Midbrain (tissue), 1 donor: ENCODE measurements at places on chromosomes 6 and 20.

GRCh38 chr6:132715204-132715603 is 1.3 kb upstream of the VNN1 start:
- peak; percentile 70 for DNase-seq

DNA sequence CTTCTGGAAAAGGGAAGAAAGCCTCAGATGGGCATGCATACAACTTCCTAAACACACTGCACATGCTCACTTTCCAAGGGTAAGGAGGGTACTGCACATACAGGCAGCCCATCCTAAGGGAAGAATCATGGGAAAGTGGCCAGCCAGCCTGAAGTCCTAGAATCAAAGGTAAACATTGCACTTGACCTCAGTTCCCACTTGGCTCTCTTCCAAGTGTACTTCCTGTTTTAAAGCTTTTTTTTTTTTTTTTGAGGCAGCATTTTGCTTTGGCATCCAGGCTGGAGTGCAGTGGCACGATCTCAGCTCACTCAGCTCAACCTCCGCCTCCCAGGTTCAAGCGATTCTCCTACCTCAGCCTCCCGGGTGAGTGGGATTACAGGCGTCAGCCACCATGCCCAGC is 225.3 kb upstream of the EPHA7 start:
- no peak for DNase-seq

DNA sequence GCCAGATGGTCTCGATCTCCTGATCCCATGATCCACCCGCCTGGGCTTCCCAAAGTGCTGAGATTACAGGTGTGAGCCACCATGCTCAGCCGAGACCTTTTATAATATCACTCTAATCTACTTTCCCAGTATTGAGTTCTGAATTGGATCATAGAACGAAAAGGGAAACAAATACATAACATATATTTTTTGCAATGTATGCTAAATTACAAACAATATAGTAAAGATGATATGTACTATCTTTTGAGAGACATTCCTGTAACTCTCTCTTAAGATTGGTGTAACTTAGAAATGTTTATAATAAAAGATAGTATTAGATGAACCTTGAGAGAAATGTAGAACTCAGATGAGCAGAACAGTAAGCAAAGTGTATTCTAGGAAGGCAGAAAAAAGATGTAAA is 129.2 kb upstream of the TENT5A start:
- DNase-seq: no peak

DNA sequence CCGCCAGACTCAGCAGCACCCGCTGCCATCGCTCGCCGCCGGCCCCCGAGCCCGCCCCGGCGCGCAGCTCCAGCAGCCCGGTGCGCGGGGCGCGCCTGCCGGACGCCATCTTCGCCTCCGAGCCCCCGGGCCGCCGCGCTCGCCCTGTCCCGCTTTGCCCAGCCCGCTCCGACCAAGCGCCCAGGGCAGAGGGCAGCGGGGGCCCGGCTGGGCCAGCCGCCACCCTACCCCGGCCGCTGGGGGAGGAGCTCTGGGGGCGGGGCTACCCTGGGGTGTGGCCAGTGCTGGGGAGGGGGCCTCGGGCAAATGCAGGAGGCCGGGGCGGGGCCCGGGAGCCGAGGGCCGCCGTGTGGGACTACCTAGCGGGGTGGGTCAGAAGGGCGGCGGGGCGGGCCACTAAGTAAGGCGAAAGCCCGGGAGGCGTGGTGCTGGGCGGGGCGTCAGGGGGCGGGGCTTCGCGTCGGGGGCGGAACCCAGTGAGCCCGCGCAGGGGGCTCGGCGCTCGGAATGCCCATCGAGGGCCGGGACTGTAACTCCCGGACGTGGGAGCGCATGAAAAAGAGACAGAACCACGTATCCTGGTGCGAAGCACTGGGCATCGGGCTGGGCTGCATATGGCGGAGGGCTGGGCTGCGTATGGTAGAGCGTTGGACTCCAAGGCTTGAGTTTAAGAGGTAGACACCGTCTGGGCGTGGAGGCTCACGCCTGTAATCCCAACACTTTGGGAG is at the start of gene SNTA1:
Gene SNTA1, minus strand, starts transcription at position 252 of the 728 bp plus-strand sequence. Its CDS starts 143 bp downstream, at position 109.
- peak; percentile 80 for DNase-seq

DNA sequence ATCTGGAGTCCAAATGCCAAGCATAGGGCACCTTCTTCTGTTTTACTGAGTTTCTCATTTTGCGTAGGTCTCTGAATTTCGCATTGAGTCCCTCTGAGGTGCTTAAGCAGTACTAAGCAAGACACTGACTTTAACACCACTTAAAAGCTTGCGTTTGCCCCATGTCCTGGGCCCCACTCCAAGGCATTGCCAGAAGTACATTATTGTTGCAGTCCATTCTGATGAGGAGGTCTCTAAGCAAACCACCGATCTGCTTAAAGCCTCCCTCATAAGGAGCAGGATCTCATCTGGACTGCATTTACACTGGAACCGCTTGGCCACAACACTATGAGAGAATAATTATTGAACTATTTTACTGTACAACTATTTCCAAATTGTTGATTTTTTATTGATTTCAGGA is 16.3 kb downstream of the BMP2 start:
- no peak for DNase-seq

- DNase-seq: no peak
Observed at GRCh38 chr6:152004036-152004566, 196.6 kb downstream of the ESR1 start.

GRCh38 chr20:49619113-49620048 is 51.4 kb upstream of the PTGIS start:
- no peak for DNase-seq

GRCh38 chr6:45923831-45924391 is 91.7 kb downstream of the CLIC5 start:
- DNase-seq: no peak

DNA sequence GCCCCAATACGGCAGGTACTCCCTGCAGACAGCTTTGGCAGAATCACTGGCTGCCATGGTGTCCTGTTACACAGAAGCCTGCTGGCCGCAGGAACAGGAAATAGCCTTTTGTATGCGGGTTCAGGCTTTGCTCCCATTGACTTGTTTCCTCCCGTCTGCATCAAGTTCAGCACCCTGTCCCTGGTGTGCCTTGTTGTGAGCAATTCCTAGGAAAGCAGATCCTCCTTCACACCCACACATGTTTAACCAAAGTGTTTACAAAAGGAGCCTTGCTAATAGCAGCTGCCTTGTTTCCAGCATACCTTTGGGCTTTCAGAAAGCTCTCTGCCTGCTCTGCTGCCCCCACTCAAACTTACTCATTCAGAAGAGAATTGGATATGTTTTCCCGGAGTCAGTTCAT is 127.2 kb upstream of the SUPT3H start:
- no peak for DNase-seq

DNA sequence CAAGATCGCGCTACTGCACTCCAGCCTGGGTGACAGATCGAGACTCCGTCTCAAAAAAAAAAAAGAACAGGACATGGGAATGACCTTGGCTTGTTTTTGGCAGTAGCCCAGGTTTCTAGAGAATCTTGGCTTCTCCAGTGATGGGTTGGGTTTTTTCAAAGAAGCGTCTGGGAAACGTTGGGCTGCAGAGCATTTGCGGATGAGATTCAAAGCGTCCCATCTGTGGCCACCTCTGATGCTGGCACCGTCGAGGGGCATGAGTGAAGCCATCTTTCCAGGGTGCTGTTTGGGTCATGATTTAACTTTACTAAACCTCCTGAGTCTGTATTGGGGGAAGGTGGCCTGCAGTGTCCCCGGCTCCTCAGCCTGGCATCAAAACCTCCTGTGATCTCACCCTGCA is 43.2 kb upstream of the SRF start:
- no peak for DNase-seq

- DNase-seq: no peak
Observed at GRCh38 chr6:45148711-45149341, 179.3 kb upstream of the RUNX2 start.

DNA sequence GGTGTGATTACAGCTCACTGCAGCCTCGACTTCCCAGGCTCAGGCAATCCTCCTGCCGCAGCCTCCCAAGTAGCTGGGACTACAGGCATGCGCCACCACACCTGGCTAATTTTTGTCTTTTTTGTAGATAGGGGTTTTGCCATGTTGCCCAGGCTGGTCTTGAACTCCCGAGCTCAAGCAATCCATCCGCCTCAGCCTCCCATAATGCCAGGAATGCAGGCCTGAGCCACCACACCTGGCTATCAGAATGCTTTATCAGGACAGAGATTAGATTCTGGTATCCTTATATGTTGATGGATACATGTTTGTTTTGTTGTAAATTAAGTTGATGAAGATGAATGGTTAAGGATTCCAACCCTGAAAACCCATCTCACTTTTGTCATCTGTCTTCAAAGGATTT is 24.2 kb downstream of the LHFPL5 start:
- DNase-seq: no peak

GRCh38 chr20:12573442-12573841 is 435.3 kb upstream of the SPTLC3 start:
- no peak for DNase-seq

DNA sequence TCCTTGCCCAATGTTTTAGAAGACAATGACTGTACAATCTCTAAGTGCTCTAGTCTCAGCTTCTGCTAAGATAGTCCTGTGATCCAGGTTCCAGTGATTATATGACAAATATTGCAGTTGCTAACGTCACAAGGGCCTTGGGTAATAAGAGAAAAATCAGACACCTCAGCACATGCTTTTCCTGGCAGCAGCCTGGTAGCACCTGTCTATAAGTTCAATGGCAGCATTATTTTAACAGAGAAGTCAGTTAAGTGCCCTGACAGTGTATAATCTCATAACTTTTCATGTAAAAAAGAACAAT is 121.3 kb upstream of the BCLAF1 start:
- no peak for DNase-seq

- no peak for DNase-seq
Observed at GRCh38 chr6:34328969-34329368, 63.5 kb downstream of the NUDT3 start.

- DNase-seq: no peak
Observed at GRCh38 chr6:53792016-53792415, 2.8 kb upstream of the LRRC1 start.

GRCh38 chr6:130216620-130217019 is 6.1 kb downstream of the SAMD3 start:
- no peak for DNase-seq

- no peak for DNase-seq
Observed at GRCh38 chr20:16417001-16417400, 156.2 kb downstream of the KIF16B start.

- DNase-seq: no peak
Observed at GRCh38 chr6:137894779-137895385, 27.8 kb downstream of the TNFAIP3 start.

GRCh38 chr6:89082486-89082891 is 1.9 kb downstream of the PNRC1 start:
- peak; percentile 21 for DNase-seq

- DNase-seq: no peak
Observed at GRCh38 chr20:50734730-50735679, 3.6 kb downstream of the PARD6B start.

DNA sequence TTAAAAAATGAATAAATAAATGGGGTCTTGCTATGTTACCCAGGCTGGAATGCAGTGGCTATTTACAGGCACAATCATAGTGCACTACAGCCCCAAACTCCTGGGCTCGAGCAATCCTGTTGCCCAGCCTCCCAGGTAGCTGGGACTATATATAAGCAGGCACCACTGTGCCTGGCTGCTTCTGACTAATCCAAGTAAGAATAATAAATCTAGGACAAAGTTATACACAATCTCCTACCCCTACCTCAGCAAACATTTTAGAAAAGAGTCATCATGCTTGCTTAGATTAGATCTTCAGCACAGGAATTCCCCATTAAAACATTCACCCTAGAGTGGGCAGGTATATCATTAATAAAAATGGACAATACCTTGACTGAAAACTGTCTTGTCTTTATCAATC is 124.6 kb downstream of the REV3L start:
- DNase-seq: no peak

DNA sequence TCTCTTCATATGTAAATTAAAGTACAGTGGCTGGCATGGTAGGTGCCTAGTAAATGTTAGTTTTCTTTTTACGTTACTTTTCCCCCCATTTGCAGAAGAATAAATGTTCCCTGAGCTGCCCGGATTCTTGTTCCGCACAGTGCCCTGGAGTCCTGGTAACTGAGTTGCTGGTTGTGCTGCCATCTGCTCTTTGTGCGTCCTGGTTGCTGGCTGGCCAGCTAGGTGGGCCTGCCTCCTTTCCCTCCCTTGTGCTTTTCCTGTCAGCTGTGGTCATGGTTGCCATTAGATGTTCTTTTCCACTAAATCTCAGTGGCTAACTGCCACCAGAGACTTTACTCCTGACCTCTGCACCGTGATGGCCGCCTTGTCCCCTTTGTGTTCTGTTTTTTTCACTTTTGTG is 28.6 kb downstream of the CEP43 start:
- no peak for DNase-seq

DNA sequence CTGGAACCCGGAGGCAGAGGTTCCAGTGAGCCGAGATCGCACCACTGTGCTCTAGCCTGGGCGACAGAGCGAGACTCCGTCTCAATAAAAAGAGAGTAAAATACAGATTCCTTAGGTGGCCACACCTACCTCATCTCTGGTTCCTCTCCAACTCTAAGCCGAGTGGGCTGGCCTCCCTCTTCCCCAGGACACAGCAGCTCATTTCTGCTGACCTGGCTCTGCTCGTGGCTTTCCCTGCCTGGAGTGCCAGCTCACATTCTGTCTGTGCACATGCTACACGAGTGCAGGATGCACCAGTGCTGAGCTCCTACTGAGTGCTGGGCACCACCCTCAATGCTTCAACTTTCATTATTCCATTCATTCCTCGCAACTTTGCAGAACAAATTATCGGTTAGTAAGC is 28.8 kb downstream of the EFCAB8 start:
- DNase-seq: no peak

GRCh38 chr6:81894788-81895271 is 142.3 kb upstream of the TENT5A start:
- DNase-seq: peak; percentile 94

DNA sequence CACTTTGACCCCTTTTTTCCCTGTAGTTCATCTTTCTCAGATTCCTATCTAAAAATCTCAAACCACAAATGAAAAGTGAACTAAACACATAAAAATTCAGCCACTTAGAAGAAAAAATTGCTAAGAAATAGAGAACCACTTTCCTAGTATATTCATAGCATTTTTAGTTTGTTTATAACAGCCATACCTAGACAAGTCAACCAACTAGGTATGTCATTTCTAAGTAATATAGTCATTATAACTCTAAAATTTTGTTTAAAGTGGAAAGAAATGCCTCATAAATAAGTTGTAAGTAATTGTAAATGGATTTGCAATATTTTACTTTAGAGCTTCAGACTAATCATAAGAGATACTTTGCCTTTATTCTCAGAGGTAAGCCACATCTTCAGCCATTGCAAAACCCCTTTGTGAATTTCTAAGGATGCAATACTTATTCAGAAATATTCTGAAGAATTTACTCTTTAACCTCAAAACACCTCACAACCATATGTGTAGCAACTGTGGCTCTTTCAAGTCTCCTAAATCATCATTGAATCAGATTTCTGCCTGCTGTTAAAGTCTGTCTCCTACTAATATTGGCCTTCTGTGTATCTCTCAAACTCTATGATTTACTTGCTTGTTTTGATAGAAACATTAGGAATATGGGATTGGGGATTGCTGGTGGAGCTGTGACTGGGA is 6.9 kb upstream of the SUMO4 start:
- DNase-seq: no peak

- DNase-seq: no peak
Observed at GRCh38 chr20:43159994-43160393, 29.7 kb downstream of the PTPRT start.
